Tongue (tissue), 3 donors: ENCODE measurements at places on chromosomes 2 and 18.

DNA sequence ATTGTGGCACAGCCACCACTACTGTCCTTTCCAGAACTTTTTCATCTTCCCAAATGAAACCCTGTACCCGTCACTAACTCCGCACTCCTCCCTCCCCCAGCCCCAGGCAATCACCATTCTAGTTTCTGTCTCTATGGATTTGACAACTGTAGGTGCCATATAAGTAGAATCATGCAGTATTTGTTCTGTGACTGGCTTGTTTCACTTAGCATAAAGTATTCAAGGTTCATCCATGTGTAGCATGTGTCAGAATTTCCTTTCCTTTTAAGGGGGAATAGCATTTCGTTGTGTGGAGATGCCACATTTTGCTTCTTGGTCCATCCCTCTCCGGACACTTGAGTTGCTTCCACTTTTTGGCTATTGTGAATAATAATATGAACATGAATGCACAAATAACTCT is 842 bp upstream of the CKAP2L start:
- peak; percentile 10 for DNase-seq

DNA sequence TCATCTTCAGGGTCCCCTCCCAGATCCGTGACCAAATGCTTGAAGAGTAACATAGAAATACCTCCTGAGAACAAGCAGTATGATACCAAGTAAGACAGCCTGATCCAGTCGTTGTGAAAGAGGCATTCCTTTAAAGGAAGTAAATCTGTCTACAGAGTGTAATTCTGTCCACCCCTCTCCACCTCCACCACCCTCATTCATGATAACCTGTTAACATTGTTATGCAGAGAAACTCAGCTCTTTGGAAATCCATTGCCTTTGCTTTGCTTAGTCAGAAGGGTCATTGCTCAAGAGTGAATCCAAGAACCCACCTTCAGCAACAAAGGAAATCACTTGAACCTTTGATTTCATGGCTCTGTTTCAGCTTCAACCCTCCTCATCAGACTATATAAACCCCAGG is 155.6 kb downstream of the CYP26B1 start:
- DNase-seq, result no peak

GRCh38 chr2:73930386-73930785 is 3.7 kb downstream of the DGUOK start:
- DNase-seq, result no peak

- no peak for DNase-seq
These were observed 1791.8 kb upstream of the PIK3C3 start for GRCh38 chr18:40163254-40163653.

DNA sequence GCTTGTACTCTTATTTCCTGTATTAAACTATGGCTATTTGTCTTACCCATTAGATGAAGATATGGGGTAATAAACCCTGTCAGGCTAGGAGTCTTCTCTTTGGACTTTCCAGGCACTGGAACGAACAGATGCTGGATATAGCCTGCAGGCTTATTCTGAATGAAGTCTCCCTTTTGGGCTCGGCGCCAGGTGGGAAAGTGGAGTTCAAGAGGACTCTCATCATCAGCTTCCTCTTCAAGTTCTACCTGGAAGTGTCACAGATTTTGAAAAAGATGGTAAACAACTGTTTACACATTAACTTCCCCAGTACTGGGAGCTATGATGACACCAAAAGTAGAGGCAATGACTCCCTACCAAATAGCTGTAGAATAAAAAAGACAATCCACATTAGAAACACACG is 27.9 kb downstream of the AOX1 start:
- DNase-seq, result no peak

GRCh38 chr2:102074152-102074783 is 68.3 kb upstream of the IL1R1 start:
- no peak for DNase-seq

DNA sequence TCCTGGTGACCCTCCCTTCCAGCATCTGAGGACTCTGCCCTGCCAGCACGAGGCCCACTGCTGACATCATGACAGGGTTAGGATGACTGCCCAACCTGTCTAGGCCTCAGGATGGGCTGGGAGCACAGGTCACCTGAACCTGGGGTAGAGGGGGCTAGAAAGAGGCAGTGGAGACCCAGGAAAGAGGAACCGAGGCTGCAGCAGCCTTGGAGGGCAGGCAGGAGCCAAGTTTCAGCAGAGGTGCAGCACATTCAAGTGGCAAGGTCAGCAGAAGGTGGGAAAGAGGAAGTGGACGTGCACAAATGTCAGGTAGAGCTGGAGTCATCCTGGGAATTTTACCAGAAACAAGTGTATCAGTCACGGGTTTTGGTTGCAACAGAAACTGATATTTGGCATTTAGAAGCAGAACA is 13.6 kb upstream of the RAB10 start:
- no peak for DNase-seq

DNA sequence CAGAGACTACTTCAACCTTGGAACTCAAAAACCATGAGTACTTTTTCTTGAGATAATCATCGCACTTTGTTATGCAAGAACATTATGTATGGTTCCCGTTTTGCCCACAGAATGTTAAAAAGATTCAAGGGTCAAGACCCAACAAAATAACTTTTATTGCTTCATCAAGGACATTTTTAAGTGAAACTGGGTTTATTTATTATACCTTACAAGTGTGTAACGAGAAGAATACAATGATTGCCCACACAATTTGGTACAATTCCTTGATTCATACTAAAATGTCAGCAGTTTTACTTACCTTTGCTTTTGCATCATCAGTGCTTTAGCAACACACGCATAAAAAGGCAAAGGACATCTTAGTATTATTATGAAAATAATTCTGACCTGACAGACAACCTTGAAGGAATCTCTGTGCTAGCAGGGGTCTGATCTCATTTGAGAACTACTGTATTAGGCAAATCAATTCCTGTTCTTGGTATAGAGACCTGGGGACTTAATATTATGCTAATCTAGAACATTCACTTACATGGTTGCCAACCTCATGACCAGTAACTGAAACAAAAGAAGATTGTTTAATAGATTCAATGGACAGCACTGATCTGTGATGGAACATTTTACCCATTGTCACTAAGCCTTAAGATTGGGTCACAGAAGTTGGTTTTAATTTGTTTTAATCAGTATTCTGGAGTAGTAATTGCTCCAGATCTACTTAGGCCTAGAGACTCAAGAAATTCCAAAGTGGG is 16.2 kb downstream of the CCDC88A start:
- DNase-seq, result no peak

GRCh38 chr18:6650127-6650507 is 79.4 kb upstream of the ARHGAP28 start:
- no peak for DNase-seq

GRCh38 chr18:74459889-74460288 is 2.8 kb upstream of the DIPK1C start:
- no peak for DNase-seq

DNA sequence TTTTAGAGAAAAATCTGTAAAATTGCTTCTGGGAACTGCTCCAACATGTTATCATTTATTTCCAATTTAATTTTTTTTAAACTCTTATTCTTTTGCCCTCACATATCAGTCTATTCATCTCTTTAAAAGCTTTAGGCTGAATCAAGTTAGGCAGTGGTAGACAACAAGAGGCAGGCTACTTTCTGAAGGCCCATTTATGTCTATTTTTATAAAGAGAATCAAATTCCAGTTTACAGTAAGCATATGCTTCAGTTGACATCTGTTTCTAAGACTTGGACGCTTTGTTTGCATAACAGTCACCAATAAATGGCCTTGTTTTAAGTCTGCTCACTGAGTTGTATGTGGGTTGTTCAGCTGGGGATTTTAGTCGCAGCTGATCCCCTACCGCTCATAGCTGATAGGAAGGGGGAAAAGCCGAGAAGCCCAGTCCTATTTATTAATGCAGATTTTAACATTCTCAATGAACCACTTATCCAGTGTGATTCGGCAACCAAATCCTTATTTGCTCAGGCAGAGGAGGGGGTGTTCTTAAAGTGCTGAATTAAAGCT is 260.4 kb upstream of the SIX3 start:
- DNase-seq, result peak; percentile 74

DNA sequence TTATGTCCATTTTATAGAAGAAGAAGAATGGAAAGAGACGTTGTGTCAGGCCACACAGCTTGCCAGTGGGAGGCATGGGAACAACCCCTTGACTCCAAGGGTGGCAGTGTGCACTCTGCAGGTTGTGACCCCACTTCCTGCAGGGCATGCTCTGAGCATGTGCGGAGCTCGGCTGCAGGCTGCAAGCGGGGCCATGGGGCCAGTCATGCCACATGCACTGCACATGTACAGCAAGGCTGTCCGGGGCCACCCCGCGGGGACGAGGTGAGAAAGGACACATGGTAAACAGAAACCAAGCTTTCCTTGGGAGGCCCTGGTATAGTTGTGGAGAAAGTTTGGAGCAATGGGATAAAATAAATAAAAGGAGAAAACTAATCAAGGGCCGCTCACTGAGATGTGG is 47.4 kb upstream of the DNMT3A start:
- no peak for DNase-seq

GRCh38 chr2:107545851-107546250 is 280.8 kb upstream of the RGPD4 start:
- no peak for DNase-seq

GRCh38 chr2:215137741-215138340 is 585 bp downstream of the ABCA12 start:
- peak; percentile 49 for DNase-seq

GRCh38 chr2:104595576-104595975 is 258.3 kb upstream of the POU3F3 start:
- no peak for DNase-seq

- no peak for DNase-seq
These were observed 144.9 kb downstream of the ACOXL start for GRCh38 chr2:110877031-110877827.

GRCh38 chr2:180405520-180405919 is 398.4 kb upstream of the CWC22 start:
- DNase-seq, result no peak

- DNase-seq, result no peak
These were observed 270.4 kb upstream of the MC4R start for GRCh38 chr18:60643009-60643408.

DNA sequence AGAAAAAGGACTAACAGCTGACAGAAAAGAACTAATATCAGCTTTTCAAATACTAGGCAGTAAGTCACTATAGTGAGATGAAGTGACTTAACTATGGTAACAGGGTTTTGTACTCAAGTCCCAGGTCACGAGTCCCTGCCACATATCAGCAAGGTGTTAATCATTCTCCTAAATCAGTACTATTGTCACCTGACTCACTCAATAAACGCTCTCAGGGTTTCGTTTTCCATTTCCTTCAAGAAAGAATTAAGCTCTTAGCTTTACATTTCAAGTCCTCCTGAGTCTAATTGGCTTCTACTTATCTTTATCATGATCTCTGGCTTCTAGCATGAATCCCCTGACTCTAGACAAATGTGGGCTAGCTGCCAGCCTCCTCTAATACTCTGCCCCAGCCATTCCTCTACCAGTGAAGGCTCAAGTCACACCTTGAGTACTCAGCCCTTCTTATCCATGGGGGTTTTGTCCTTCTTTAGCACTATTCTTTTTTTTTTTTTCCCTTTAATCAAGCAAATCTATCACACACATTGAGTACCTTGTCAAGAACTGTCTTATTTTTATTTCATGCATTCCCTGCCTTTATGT is 20.0 kb downstream of the BUB1 start:
- no peak for DNase-seq

DNA sequence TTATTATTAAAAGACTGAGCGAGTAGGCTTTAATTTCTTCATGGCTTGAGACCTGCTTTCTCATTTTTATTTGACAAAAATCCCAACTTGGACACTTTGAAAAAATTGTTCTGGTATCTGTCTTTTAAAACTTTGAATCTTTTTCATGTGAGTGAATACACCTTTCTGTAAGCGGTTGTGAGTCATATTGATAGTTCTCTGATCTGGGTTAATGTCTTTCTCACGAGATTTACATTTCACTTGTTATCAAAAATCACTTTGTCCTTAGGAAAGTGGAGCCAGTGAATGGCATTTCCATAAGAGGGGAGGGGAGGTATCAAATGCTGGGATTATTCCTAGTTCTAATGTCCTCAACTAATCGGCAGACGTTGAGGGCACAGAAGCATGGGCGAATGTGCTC is 36.3 kb downstream of the ATP9B start:
- no peak for DNase-seq

GRCh38 chr18:78123926-78124797 is 855.5 kb upstream of the SALL3 start:
- DNase-seq, result no peak

- DNase-seq, result no peak
These were observed 82.1 kb downstream of the EIF2AK3 start for GRCh38 chr2:88545118-88545517.

DNA sequence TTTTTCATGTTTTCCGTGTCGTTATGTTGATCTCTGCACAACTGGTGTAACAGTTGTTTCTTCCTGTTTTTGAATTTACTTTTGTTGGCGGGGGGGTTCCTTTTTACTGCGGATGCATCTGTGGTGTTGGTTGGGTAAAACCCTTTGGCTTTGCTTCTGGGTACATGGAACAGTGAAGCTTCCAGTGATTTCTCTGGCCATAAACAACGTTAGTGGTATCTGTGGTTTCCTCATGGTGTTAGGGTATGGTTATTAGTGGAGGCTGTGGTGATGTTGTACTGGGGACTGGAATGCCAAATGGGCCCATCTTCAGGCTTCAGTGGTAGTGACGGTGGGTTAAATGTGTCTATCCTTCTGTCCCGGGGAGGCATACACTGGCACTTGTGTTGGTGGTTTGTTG is 285.4 kb upstream of the ZNF804A start:
- no peak for DNase-seq

GRCh38 chr2:7429733-7430132 is 512.5 kb downstream of the RNF144A start:
- no peak for DNase-seq

GRCh38 chr2:68135448-68136320 is 22.0 kb upstream of the PNO1 start:
- no peak for DNase-seq

GRCh38 chr2:104851291-104852089 is 2.4 kb upstream of the POU3F3 start:
- DNase-seq, result no peak

DNA sequence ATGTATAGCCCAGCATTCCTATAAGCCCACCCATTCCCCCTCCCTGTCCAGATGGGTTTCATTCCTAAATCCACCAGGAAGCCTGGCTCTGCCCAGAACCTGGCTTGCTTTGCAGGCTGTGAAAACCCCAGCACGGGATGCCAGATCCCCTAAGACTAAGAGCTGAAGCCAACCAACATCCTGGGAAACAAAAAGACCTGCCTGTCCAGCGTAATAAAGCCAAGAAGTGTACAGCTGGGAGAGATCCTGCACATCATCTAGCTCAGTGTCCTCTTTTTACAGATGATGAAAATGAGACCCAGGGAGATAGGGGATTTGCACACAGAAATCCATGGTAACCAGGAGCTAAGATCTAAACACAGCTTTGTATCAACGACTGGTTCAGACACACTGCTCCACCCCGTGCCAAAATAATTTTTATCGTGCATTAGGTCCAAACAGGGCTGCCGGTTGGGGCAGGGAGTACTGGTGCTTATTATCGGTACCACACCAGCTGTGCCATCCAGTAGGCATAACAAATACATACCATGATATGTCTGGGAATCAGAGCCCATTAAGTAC is 2.9 kb downstream of the RND3 start:
- peak; percentile 77 for DNase-seq

- no peak for DNase-seq
These were observed 1.3 kb upstream of the ITPRIPL1 start for GRCh38 chr2:96323849-96324248.
